ENCODE measurements at places on chromosomes 16 and 17.

GRCh38 chr17:49021095-49021767 is 24.0 kb downstream of the IGF2BP1 start:
- DNase-seq: no peak

- no peak for DNase-seq
Measured at GRCh38 chr17:80026359-80027042, 9.2 kb downstream of the TBC1D16 start.

GRCh38 chr16:74304164-74304834 is 7.7 kb downstream of the PSMD7 start:
- peak; percentile 16 for DNase-seq

DNA sequence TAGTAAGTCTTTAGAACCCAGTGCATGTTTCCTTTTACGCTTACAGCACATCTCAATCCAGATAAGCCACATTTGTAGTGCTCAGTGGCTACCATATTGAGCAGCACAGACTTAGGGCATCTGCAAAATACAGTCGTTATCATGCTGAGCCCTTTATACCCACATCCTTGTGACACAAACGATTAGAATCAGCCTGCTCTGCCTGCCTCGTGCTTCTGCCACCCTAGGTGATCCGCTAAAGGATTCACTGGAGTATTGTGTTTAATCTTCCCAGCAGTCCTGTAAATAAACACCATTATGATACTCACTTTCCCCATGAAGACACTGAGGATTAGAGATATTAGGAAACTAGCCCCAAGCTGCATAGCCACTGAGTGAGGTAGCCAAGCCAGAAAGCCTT is 51.3 kb upstream of the FA2H start:
- DNase-seq: no peak

DNA sequence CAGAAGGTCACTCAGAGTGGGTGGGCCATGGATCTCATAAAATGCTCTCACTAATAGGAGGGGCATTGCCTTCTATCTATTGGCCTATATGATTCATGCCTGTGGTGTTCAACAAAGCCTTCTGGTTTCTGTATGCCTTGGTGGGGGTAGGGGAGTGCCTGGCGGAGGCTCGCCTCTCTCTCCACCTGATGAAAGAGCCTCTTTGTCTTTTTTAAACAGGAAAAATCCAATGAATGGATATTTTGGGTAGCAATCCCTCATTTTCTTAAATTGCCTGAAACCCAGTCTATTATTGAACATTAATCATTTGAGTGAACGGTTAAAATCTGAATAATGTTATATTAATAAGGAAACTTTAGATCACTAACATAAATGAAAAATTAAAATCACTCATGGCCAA is 90.6 kb downstream of the TOX3 start:
- DNase-seq: no peak

- no peak for DNase-seq
Measured at GRCh38 chr17:70314096-70314495, 144.8 kb downstream of the KCNJ2 start.

DNA sequence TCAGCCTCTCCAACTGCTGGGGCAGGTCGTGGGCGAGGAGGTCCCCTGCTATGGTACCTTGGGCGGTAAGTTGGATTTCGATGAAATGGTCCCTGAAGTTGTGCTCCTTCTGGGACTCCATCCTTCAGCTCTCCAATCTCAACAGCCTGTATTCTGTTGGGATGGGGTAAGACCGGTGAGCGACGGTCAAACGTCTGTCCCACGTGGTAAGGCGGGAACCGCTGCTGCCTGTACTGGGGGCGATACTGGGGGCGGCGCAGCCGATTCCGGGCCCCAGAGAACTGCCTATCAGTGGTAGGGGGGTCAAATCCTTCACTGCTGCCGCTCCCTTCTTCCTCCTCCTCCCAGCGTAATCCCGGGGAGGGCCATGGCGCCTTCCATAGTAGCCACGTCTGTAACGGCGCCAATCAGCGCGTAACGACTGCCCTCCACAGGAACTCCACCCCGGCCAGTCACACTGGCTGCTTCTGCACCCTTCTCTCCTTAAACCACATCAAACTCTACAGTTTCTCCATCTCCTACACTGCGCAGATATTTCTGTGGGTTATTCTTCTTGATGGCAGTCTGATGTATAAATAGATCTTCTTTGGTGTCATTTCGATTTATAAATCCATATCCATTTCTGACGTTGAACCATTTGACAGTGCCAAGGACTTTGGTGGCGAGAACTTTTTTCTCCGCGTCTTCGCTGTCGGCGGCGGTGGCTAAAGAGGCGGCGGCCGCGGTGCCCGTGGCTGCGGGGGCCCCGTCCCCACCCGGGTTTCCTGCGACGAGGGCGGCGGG is 41.1 kb downstream of the AHSP start:
- DNase-seq: no peak

GRCh38 chr16:73036074-73036826 is 11.7 kb downstream of the ZFHX3 start:
- DNase-seq: no peak

GRCh38 chr17:46764709-46765401 is 53.6 kb downstream of the WNT3 start:
- DNase-seq: peak; percentile 42

DNA sequence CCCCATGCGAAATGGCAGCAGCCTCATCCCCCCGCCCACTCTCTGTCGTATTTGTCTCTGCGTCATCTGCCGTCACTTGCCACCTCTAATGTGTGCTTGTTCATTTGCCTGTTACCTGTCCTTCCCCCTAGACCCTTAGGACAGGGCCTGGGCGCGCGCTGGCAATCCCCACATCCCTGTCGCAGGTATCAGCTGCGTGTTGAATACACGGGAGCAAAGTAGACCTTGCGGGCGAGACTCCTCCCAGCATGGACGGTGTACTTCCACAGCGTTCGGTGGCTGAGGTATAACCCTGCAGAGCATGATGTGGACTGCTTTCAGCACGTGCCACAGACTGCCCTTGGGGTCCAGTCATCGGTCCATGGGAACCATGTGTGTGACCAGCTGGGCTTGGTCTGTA is 170.1 kb upstream of the CHMP6 start:
- DNase-seq: no peak

- no peak for DNase-seq
Measured at GRCh38 chr16:27242868-27243590, 25.5 kb downstream of the NSMCE1 start.

GRCh38 chr17:17671369-17672129 is 9.7 kb upstream of the RAI1 start:
- no peak for DNase-seq

- no peak for DNase-seq
Measured at GRCh38 chr17:73647772-73648542, 3.7 kb upstream of the SDK2 start.

DNA sequence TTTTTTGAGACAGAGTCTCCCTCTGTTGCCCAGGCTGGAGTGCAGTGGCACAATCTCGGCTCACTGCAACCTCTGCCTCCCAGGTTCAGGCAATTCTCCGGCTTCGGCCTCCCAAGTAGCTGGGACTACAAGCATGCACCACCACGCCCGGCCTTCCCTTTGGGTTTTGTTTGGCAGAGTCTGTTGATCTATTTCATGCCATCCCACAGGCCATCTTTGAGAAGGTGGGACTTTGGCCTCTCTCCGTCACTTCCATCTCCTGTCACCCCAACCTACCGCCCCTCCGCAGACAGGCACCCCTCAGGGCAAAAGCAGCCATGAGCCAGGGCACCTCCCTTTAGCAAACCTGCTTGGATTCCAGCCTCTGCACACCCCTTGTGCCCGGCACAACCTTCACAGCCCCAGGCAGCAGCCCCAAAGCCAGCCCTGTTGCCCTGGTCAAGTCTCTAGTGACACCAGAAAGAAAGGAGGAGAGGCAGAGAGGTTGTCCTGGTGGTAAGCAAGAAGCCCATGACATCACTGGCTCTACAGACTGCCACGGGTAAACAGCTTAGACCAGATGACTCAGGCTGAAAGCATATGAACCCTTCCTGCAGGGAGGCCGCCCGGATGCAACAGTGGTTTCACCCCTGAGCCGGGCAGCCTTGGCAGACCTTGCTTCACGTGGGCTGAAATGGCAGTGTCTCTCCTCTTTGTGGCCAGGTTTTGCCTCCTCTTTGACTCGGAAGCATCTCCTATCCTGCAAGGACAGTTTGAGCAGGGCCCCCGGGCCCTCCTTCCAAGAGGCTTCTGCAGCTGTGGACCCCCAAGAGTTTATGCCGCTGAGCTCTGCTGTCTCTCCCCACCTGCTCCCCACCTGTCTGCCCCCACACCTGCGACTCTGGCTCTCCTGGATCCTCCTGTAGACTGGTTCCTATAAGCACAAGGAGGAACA is 8.1 kb upstream of the TIMP2 start:
- DNase-seq: peak; percentile 90

- DNase-seq: no peak
Measured at GRCh38 chr17:78672871-78673371, 95.7 kb upstream of the DNAH17 start.

- no peak for DNase-seq
Measured at GRCh38 chr16:77944631-77945030, 77.7 kb upstream of the CLEC3A start.
